ENCODE measurements at places on chromosomes 1 and 21.

GRCh38 chr1:111474106-111474505, 322 bp downstream of the C1orf162 start:
- no peak for DNase-seq

GRCh38 chr1:200909071-200909470, 14.4 kb downstream of the INAVA start:
- DNase-seq, result no peak

DNA sequence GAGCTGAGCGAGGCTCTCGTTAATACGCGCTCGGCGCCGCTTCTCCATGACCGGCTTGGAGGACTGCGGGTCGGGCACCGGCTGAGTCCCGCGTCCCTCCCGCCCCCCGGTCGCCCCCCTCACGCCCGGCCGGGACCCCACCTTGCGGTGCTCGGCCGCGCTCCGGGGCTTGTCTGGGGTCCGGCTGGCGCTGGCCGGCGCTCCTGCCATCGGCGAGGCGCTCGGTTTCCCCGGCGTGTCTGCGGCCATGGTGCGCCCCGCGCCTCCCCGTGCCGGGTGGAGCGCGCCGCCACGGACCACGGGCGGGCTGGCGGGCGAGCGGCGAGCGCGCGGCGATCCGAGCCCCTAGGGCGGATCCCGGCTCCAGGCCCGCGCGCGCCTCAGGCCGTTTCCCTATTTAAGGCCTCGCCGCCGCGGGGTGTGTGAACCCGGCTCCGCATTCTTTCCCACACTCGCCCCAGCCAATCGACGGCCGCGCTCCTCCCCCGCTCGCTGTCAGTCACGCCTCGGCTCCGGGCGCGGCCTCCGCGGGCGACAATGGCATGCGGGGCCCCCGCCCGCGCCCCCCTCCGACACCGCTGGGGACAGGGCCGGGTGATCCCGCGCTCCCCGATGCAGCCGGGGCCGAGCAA, at the start of gene HES4:
Gene HES4, minus strand, starts transcription at position 373 of the 632 bp plus-strand sequence. Its CDS starts 124 bp downstream, at position 249.
- no peak for DNase-seq

GRCh38 chr1:64090436-64090835, 113.0 kb upstream of the UBE2U start:
- DNase-seq, result no peak

GRCh38 chr21:42527489-42528158, 14.0 kb downstream of the SLC37A1 start:
- no peak for DNase-seq

DNA sequence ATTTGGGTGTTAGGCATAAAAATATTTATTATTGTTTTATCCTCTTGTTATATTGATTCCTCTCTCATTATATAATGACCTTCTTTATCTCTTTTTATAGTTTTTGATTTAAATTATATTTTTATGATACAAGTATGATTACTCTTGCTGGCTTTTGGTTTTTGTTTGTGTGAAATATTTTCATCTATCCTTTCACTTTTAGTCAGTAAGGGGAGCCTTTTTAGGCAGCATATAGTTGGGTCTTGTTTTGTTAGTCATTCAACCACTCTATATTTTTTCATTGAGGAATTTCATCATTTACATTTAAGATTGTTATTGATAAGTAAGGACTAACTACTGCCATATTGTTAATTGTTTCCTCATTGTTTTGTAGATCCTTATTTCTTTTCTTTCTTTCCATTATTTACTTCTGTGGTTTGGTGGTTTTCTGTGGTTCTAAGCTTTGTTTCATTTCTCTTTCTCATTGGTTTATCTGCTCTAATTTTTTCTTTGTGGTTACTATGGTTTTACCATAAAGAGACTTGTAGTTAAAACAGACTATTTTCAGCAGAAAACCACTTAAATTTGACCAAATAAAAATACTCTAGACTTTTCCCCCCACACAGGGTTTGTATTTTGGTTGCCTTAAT, 593.1 kb downstream of the NUF2 start:
- no peak for DNase-seq

All from activated CD8-positive, alpha-beta memory T cell treated with anti-CD3 and anti-CD28 coated beads for 48 hours (primary cell).